Activated CD4-positive, alpha-beta T cell treated with anti-CD3 and anti-CD28 coated beads, Interleukin-2, amount 10 ng/mL, durations not matched to agents 24 days and 14 days (primary cell): ENCODE measurements at places on chromosomes 11 and 22.
A peak's percentile ranks its signal among the peaks of the same experiment; 100 is the strongest.

DNA sequence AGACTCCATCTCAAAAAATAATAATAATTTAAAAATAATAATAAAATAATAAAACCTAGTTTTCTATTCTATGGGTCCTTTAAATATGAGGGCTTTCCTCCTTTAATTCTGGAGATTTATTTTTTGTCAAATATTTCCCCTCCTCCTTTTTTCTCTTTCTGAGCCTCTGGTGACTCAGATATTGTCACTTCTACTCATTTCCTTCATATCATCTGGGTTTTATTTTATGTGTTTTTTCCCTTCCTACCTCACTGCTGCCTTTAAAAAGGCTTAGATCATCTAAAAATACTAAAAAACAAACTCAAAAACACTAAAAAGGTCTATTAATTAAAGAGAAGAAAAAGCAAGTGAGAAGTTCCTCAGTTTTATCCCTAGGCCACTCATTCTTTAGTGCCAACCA is 138.9 kb downstream of the SPON1 start:
- no peak for DNase-seq

DNA sequence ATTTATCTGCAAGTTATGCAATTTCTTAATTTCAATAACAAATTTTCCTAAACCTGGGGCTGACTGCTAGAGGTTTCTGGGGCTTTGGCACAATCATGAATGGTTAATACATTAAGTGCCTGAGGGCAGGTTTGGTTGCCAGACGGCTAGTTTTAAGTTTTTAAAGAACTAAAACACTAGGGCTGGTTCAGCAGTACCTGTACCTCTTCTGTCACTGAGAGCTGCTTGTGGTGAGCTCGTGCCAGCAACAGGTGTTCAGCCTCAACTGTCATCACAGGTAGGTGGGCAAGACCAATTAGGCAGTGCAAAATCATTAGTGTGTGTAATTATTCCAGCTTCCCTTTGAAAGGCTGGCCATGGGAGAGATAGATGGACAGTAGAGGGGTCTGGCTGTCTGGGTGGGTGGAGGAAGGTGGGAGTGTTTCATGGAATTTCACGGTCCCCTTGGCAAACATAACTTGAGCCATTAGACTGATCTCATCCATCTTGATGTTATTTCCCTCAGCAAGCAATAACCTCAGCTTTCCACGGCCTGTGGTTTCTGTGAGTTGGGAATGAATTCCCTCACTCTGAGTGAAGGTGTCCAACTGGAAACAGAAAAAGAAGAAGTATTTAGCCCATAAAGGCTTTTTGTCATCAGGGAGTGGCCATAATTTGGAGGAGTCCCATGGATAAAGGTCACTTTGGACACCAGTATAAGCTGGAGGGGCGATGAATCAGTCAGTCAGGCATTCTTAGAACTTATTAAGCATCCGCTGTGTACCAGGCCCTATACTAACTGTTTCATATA is 114.8 kb downstream of the SNX19 start:
- no peak for DNase-seq

- no peak for DNase-seq
Measured at GRCh38 chr22:22682807-22683667, 38.6 kb downstream of the GGTLC2 start.

GRCh38 chr11:26287067-26287518 is 44.8 kb upstream of the ANO3 start:
- DNase-seq, result no peak

- peak; percentile 73 for DNase-seq
Measured at GRCh38 chr11:61075891-61076290, 26.4 kb upstream of the CD5 start.

DNA sequence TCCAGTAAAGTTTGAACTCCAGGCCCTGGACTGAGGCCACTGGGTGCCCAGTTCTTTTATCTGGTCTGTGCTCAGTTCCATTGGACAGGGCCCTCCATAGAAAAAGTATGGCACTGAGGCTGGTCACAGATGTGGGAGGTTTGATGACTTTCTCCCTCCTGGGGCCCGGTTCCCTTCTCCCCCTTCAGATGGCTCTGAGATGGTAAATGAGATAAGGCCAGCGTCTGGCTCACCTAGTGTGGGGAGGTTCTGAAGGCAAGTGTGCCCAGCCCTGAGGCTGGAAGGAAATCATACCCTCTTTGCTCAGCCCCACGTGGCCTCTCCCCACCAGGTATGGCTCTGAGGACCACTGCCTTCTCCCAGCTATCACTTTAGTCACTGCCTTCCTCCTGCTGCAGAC is 1.5 kb upstream of the CLDN5 start:
- no peak for DNase-seq

DNA sequence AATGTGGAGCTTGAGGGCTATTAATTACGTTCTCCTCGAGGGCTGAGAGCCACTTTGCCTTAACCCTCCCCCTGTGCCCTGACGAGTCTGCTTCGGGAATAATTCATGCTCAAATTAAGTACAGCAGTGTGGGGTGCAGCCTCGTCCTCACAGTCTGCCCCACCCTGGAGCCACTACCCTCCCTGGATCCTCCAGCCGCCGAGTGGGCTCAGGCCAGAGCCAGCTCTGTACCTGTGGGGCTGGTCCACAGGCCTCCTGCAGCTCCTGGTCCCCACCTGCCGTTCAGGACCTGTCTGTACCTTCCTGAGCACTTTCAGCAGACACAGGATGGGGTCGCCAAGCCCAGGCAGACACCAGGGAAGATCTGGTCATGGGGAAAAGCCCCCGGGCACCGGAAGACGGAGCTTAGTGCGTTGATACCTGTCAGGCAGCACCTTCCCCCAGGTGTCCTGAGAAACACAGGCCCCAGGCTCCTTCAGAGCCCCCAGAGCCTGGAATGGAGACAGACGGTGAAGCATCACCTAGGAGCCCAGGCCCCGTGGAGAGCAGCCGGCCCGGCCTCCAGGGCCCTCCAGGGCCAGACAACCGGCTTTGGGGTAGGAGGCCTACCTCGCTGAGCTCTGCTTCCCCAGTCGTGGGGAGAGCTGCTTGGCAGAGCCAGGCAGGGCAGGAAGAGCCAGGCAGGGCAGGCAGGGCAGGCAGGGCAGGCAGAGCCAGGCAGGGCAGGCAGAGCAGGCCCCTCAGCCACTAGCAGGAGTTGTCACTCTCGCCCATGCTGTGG is 9.7 kb downstream of the TSPAN32 start:
- no peak for DNase-seq
